ENCODE measurements at places on chromosomes 3 and 15.
A peak's percentile ranks its signal among the peaks of the same experiment; 100 is the strongest.

DNA sequence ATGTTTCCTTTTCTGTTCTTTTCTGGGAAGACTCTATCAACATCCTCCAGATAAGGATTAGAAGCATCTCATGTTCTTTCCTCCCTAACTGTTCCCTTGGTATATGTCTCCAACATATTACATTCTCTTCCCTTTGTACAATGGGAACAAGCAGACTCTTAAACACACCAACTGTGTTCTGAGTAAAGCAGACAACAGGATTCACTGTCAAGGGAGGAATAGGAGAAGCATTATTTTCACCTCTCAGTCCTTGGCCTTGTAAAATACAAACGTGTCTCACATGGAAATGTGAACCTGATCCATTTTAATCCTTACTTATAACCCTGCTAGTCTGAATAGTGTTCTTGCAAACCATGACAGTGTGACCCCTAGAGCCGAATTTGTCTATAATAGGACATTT, 19.6 kb downstream of the GYG1 start:
- DNase-seq = peak; percentile 51

DNA sequence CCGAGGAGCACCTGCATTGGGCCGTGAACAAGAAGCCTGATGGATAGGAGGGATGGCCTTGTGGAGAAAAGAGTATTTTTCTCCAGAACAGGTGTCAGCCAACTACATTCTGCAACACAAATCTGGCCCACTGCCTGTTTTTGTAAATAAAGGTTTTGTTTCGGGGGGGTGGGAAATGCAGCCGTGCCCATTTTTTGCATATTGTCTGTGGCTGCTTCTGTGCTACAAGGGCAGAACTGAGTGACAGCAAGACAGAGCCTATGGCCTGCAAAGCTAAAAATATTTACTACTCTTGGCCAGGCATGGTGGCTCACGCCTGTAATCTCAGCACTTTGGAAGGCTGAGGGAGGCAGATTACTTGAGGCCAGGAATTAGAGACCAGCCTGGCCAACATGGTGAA, 95.9 kb upstream of the AKAP13 start:
- DNase-seq = no peak

GRCh38 chr15:60043744-60044435, 39.8 kb downstream of the FOXB1 start:
- DNase-seq = no peak

- no peak for DNase-seq
These were observed 66.0 kb downstream of the MESD start for GRCh38 chr15:80923668-80924067.

GRCh38 chr15:39127925-39128617, 452.8 kb upstream of the THBS1 start:
- no peak for DNase-seq

GRCh38 chr3:153972862-153973261, 148.3 kb upstream of the ARHGEF26 start:
- no peak for DNase-seq

GRCh38 chr3:52695798-52696671, 9.6 kb downstream of the GLT8D1 start:
- no peak for DNase-seq

- DNase-seq = no peak
These were observed 33.4 kb upstream of the KIF23 start for GRCh38 chr15:69380726-69381105.

DNA sequence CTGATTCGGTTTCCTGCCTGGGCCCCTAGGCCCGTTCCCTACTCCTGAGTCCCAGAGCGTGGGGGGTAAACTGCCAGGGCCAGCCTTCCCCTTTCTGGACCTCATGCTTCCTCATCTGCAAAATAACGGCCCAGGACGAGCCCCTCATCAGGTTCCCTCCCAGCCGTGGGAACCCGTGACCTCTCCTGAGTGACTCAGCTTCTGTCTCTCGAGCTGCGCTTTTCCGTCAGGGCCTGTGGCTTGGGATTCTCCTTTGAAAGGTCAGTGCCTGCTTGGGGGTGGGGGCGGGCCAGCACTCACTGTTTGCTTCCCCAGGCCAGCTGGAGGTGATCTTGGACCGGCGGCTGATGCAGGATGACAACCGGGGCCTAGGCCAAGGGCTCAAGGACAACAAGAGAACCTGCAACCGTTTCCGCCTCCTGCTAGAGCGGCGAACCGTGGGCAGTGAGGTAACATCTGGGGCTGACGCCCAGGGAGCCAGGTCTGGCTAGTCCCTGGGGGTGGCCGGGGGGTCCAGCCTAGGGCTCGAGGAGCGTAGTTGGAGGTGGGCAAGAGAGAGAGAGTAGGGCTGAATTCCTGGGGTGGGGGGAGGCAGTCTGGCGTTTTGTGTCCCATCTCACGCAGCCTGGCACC, 12.8 kb downstream of the MAN2A2 start:
- no peak for DNase-seq

- DNase-seq = no peak
These were observed 44.0 kb upstream of the MAGI1 start for GRCh38 chr3:66082679-66083078.
